NCI-H524 (cell line): ENCODE measurements at places on chromosomes 12 and 14.

GRCh38 chr12:39682689-39683477 is 63.3 kb upstream of the ABCD2 start:
- DNase-seq = no peak

DNA sequence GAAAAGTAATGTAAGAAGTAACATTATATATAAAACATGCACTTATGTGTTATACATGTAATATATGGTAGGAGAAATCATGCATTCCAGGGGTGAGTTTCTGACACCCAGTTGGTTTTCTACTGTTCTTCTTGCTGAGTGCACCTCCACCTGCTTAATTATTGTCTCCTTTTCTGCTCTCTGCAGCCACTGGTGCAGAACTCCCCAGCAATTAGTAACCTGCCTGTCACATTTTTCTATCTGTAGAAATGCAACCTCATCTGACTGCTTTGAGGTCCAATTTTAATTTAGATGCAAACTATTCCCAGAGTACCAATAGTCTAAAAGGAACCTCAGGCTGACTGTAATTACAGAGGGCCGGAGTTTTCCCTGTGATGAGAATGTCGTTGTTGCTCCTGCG is 842.1 kb downstream of the AACS start:
- no peak for DNase-seq

DNA sequence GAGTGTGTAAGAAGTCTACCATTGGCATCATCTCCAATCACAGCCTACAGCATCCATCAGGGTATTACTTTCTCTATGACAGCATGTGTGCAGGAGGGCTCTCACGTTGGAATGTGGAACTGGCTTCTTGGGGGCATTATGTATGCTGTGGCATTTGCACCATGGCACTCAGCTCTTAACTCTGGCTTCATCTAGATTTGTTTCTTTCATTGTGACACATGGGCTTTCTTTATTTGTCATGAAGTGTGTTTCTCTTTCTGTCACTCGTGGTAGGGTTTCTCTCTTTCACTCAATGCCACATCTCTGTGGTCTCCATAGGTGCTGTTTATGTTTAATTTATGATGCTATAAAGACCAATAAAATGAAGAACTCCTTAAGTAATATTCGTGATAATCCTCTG is 191.2 kb upstream of the GARIN2 start:
- no peak for DNase-seq

DNA sequence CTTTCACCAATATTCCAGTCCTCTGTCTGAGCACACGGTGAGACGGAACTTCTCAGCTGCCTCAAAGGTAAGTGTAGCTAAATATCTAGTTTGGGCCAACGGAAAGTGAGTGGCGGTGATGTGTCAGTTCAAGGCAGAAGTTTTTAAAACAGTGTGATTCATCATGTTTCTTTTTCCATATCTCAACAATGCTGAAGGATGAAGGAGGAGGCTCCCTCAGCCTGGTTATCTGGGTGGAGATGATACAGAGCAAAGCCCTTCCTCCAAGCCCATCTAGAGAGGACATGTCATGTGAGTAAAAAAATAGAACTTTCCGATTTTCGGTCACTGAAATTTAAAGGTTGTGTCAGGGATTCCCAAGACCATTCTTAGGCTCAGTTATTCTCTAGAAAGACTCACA is 13.1 kb upstream of the ANP32D start:
- no peak for DNase-seq

- no peak for DNase-seq
These were observed 69.0 kb upstream of the OVCH1 start for GRCh38 chr12:29566441-29566840.

GRCh38 chr14:81455390-81455789 is 55.3 kb upstream of the STON2 start:
- DNase-seq = no peak

GRCh38 chr14:51883232-51883631 is 22.8 kb downstream of the GNG2 start:
- DNase-seq = no peak

- DNase-seq = no peak
These were observed 665.6 kb downstream of the C12orf50 start for GRCh38 chr12:87363497-87364084.

GRCh38 chr12:5388581-5389535 is 43.0 kb upstream of the NTF3 start:
- no peak for DNase-seq

DNA sequence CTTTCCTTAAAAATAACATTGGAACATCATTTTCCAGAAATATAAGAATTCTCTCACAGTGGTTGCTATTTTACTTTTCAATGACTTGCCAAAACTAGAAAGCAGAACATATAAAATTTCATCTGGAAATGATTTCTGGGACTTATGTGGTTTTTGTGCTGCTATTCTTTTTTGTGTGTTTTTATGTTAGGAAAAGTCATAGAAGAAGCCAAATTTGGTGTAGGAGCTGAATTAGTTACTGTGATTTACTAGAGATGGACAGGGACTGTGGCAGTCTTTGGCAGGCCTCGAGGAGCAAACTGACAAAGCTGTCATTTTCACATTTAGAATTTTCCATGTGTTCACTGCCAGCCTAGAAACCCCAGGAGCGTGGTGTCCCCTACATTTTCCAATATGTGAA is 38.3 kb upstream of the LDHB start:
- DNase-seq = no peak
